ENCODE measurements at places on chromosomes 7 and 10.

DNA sequence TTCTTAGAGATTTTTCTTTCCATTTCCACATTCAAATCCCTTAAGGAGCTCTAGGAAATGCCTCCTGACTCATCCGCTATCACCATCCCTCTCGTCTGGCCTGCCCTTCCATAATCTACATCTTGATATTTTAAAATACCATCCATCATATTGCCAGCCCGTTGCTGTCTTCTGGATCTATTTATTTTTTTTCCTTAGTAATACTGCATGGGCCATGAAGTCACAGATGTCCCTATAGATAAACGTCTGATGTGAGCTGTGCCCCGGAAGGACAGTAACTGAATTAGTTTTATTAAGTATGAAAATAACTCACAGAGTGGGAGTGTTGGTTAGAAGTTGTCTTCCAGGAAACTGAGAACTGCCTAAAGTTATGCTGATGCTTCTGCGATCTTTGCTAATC is 76.2 kb downstream of the KLF6 start:
- DNase-seq, result no peak

GRCh38 chr10:22086730-22087401 is 83.3 kb upstream of the DNAJC1 start:
- no peak for DNase-seq

DNA sequence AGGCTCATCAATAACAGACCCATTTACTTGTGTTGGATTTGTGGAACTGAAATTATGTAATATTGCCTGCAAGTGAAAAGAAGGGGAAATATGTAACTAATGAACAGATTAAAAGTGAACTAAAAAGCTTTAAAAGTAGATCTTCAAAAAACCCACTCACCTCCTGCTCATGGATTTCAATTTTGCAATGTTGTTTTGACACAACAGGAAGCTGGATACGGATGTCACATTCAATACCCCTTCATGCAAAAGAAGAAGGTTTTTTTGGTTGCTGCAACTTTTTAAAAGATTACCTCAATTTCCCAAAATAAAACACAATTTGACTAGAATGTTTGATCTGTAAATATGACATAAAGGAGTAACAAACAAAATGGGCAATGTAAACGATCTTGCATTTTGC is 3.3 kb downstream of the MKI67 start:
- no peak for DNase-seq

DNA sequence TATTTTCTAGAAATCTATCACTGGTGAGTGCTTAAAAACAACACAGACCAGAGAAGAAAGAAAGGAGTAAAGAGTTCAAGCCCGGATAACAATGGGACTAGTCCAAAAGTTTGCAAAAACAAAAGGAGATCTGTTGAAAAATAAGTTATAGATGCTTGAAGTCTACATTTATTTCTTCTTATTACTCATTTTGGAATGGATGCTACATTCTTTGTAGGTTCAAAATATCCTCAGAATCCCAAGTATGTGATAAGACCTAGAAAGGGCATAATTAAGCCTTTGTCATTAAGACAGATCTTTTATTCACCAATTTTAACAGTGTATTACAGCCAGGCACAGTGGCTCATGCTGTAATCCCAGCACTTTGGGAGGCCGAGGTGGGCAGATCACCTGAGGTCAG is 42.7 kb upstream of the ITGB8 start:
- no peak for DNase-seq

DNA sequence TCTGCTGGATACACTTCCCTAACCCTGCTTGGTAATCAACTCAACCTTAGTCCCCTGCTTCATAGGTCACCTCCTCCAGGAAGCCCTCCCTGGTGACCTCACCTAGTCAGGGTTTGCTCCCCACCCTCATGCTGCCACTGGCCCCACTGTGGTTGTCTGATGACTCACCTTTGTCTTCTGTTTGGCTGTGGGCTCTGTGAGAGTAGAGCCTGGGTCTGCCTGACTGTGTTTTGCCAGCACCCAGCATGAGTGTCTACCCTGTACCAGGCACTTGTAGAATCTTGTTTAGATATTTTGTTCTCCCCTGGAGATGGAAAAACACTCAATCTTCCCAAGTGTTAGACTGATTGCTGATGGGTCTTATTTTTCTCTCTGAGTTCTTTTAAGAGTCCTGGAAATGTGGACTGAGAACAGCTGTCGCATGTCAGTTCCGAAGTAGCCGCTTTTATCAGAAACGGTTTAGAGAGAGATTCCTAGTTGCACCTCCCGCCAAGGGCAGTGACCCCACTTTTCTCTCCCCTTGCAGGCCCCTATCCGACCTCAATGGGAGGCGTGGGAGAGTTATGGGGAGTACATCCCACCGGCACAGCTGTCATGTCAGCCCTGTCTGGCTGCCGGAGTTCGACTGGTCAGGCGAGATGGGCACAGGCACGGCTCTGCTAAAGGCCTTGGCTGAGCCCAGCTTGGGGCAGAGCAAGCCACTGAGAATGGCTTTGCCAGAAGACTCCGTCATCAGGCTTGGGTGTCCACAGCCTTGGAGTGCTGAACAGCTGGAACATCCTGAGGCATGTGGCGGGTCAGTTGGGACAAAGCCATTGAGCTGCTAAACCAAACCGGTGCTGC is 134.3 kb downstream of the GRK5 start:
- no peak for DNase-seq

DNA sequence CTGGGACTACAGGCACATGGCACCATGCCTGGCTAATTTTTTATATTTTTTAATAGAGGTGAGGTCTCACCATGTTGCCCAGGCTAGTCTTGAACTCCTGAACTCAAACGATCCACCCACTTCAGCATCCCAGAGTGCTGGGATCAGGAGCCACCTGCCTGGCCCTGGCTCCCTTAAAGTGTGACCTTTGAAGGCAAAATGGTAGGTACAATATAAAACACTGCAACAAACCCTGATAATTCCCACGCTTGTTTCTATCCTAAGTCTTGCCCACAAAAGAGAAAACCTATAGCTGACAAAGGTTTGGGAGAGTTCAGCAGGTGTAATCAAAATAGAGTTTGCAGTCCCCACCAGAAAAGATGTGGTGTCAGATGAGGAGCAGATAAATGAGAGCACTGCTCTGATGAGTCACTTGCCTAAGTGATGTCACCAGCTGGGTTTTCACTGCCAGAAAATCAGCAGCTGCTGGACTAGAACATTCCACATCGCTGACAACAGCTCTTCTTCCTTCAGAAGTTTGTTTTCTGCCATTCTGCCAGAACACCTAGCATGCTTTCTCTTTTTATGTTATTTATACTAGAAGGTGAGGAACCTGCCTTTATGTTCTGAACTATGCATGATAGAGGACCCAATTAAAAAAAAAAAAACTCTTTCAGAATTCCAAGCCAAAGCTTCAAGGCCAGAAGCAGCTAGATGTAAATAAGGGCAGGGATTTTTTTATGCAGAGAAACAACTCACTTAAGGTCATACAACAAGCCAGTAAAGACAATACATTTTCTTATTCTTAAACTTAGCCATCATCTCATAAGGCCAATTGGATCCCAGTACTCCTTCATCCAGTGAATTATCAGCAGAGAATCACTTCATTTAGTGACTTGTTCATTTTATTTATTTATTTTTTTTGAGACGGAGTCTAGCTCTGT is 18.0 kb downstream of the PURB start:
- no peak for DNase-seq

DNA sequence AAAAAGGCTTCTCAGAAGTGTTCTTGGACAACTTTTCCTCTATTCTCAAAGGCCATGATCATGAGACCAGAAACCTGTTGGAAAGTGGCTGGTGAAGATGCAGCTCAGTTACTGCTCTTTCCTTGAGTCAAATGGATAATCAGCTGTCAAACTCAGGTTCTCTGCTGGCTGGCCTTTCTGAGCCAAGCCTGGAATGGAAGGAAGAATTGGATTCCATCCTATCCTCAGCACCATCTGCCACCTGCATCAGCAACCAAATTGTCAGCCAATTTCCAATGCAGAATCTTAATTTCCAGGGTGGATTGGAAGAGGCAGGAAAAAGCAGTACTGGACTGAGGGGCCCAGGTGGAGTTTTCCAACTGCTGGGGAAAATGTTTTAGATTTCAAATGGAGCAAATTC is 631.7 kb downstream of the KCNMA1 start:
- no peak for DNase-seq
